GM04504 (cell line): ENCODE measurements at places on chromosomes 2 and 18.
A peak's percentile ranks its signal among the peaks of the same experiment; 100 is the strongest.

- DNase-seq, result no peak
Measured at GRCh38 chr2:219709331-219709761, 81.9 kb downstream of the SLC4A3 start.

DNA sequence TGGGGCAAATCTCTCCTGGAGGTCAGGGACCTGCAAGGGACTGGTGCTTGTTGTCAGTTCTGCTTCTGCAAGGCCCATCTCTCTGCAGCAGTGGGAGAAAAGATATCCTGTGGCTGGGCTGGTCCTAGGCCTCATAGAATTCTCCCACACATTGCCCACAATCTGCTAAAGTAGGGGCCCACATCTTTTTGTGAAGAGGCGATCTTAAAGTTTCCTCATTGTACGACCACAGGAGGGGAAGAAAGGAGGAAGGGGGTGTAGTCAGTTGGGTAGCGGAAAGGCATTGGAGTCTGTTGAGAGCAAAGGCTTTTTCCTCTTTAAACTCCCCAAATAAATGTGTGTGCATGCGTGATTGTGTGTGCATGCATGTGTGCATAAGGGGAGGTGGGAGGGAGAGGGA lies 145.3 kb downstream of the SLC4A3 start:
- DNase-seq, result no peak

- no peak for DNase-seq
Measured at GRCh38 chr18:49030138-49030537, 79.4 kb upstream of the SMAD7 start.

DNA sequence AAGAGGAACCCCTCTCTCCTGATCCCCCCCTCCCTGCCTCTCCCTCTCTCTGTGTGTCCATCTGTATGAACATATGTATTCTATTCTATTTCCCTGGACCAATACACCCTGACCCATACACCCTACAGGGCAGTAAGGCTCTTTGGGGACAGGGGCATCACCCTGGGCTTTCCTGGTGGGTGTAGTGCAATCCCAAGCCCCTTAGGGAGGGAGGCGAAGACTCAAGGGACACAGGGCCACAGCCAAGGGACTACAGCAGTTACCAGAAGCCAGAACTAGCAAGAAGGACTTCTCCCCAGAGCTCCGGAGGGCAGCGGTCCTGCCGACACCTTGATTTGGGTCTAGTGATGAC lies 214.2 kb upstream of the RAB6C start:
- DNase-seq, result no peak

GRCh38 chr2:215887303-215887702 lies 126.0 kb downstream of the MREG start:
- no peak for DNase-seq

GRCh38 chr2:69490486-69490885 lies 53.3 kb upstream of the NFU1 start:
- no peak for DNase-seq

DNA sequence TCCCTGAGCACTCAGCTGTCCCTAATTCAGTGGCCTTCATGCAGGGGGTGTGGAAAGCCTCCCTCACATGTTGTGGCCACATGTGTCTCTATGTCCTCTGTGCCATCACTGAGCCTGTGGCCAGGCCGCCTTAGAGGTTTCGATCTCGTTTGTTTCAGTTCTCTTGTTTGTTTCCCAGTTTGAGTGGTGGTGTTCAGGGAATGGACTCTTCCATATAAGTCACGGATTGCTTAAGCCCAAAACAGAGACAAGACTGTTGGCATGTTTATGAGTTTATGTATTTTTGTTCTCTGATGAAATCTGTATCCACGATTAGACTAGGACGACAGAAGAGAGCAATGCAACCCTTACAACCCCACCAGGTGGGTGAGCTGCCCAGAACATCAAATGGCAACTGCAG lies 134.5 kb downstream of the CCBE1 start:
- DNase-seq, result no peak

GRCh38 chr2:82055846-82056245 lies 1751.3 kb upstream of the LRRTM1 start:
- DNase-seq, result no peak

GRCh38 chr2:137321566-137321965 lies 556.2 kb downstream of the THSD7B start:
- DNase-seq, result no peak

DNA sequence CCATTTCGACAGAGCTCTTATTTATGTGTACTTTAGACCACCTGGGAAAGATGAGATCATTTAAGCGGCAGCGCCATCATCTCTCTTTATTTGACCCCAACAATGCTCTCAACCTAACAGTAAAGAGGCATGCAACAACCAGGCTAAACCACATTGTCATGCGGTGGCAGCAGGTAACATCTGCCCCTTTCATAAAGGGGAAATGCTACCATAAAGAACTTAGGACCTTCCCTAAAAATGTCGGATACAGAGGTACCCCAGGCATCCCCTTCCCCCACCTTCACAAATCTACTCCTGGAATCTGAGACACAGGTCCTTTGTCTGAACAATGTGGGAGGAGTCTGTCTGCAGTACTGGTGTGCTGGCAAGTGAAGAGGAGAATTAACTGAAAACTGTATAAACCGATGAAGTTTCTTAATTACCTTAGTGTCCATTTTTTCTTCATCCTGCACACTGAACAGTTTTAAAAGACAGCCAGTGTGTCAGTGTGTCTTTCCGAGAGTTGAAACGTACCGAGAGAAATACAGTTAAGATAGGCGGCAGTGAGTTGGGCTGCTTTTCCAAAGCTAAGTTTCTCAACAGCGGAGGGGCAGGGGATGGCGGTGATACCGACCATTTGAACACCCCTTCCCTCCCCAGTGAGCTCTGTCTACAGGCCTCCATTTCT lies 1.9 kb downstream of the MEX3C start:
- no peak for DNase-seq

GRCh38 chr2:157853211-157853610 lies 22.9 kb downstream of the ACVR1 start:
- DNase-seq, result no peak

DNA sequence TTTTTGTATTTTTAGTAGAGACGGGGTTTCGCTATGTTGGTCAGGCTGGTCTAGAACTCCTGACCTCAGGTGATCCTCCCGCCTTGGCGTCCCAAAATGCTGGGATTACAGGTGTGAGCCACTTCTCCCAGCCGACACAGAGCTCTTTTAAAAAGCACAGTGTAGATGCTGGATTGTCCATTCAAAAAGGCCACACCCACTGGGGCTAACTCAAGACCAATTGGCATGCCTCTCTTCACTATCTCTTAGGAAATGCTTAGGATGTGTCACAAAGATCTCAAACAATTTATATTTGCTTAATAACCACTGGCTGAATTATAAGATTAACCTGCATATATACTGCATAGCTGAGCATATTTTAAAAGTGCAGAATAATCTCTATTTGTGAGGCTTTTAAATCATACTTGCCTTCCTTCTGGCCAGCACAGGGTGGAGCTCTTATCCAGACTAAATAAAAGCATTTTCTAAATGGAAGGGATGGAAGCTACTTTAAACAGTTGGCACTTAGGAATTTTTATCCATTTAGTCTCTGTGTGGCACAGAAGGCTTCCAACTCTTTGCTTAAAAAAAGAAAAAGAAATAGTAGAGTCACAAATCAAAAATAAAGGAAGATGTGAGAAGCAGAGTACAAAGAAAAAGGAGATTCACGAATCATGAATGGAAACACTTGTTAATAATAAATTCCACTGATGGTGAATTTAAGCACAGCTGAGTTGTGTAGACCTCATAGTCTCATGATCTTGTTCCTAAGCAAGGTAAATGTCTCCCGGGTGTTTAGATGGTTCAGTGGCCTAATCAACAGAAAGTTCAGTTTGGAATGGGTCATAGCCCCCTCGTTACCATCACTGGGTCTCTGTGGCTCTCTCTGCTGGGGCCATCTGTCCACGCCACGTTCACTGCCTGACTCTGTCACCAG lies 22.4 kb downstream of the CRYGD start:
- DNase-seq, result no peak

DNA sequence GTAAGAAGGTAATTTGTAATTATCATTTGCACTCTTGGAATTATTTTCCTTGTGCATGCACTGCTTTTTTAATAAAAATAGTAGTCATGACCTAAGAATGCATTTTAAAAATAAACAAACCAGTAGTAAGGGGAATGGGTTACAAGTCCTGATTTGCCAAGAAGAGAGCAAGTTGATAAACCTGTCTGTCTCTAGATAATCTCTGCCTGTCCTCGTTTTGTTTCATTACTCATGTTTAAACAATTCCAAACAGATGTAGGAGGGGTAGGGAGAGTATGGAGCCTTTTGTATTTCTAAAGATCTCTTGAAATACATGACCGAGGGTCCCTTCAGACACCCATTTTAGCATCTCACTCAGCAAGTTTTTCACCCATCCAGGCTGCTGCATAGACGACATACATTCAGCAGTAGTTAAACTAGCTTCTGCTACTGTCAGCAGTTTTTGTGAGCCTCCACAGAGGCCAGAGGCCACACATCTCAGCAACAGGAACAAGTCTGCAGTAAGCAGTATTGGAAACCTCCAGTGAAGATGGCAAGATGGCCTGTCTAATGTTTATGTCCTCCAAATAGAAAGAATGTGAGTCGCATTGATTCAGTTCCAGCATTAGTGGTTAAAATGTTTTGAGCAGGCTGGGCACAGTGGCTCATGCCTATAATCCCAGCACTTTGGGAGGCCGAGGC lies 2.3 kb upstream of the EXOC6B start:
- no peak for DNase-seq

GRCh38 chr2:179862898-179863458 lies 1.6 kb upstream of the ZNF385B start:
- no peak for DNase-seq

DNA sequence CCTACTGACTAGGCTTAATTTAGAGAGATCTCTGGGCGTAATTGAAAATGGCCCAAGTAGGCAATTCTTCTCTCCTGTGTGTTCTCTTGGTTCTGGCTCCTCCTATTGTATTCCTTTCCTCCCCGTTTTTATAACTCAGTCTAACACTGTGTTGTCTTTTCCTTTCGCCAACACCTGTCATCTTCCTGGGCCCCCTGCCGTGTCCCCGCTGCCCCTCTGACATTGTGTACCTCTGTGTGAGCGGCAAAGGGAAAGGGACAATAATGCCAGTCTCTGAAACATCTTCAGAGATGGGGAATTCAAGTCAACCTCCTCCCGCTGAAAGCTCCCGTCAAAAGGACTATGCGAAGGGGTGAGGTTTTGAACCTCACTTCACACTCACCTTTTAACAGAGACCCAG lies 210.9 kb downstream of the GBX2 start:
- no peak for DNase-seq

DNA sequence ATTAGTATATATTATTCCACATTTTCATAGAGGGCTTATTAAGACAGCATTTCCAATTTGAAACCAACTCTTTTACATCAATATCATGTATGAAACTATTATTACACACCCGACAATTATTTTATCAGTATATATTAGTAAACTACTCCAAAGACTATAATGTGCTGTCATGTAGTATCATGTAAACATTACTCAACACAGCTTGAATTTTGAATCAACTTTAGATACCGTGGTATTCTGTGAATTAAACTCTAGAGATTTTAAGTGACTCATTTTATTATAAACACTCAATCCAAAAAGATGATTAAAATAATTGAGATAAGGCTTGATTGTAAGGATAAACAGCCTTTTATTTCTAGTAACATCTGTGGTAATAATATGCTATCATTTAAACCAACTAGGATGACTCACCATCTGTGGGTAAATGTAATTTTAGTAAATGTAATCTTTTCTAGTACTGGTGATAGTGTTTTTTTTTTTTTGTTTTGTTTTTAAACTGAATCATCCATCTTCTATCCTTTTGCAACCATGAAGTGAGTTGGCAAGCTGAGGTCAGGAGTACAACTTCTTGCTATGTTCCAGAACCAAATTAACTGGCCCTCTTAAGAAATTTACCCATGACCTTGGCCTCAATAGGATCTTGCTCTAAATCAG lies 144.3 kb upstream of the SMAD7 start:
- peak; percentile 52 for DNase-seq

- DNase-seq, result no peak
Measured at GRCh38 chr2:197293252-197294007, 17.1 kb downstream of the ANKRD44 start.

- DNase-seq, result no peak
Measured at GRCh38 chr2:236743921-236744280, 174.3 kb downstream of the ACKR3 start.

- no peak for DNase-seq
Measured at GRCh38 chr2:78780864-78781583, 244.5 kb upstream of the REG3G start.

GRCh38 chr2:112520234-112520783 lies 22.0 kb upstream of the POLR1B start:
- no peak for DNase-seq
